A549 treated with DMSO at 1 μM for 4 hours (cell line): ENCODE measurements at places on chromosomes 7 and 10. TPM values are rescaled to one million over a fixed set of nuclear protein-coding genes. Genes with fewer than 3 reads are reported as not detected.

TASOR2 gene
- 34.3 to 53.7 TPM (median 42.7 TPM) in 5 replicates for total RNA-seq

EBLN1 gene
- total RNA-seq = 0.19 TPM in 1 of 5 replicates, not detected in the others

PLEKHA1 gene
- total RNA-seq = 17.7 to 28.1 TPM (median 23.5 TPM) in 5 replicates

CPED1 gene
- 0.02 to 0.07 TPM in 2 of 5 replicates, not detected in the others for total RNA-seq

PNLIPRP3 gene
- 0.03 TPM in 1 of 5 replicates, not detected in the others for total RNA-seq

TMEM176B gene
- total RNA-seq = 0.09 to 0.16 TPM in 2 of 5 replicates, not detected in the others
